ENCODE measurements at places on chromosomes 1 and 21.

- DNase-seq: no peak
Measured at GRCh38 chr1:157751283-157751682, 25.6 kb downstream of the FCRL2 start.

- DNase-seq: no peak
Measured at GRCh38 chr1:117883616-117884015, 45.8 kb downstream of the GDAP2 start.

GRCh38 chr21:37208056-37208721, 58.9 kb downstream of the VPS26C start:
- DNase-seq: no peak

DNA sequence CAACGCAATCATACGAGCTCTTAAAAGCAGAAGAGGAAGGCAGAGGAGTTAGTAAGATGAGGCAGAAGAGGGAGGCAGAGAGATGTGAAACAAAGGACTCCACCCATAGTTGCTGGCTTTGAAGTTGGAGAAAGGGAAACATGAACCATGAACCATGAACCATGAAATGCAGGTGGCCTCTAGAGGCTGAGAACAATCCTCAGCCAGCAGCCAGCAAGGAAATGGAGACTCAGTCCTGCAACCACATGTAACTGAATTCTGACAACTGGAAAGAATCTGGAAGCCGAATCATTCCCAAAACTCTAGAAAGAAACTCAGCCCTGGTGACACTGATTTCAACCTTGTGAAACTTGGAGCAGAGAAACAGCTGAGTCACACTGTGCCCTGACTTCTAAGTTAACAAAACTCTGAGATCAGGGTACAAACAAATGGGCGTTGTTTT, 10.1 kb downstream of the DIPK1A start:
- DNase-seq: peak; percentile 75
